NK-92 treated with Interleukin-12 subunit alpha and Interleukin-12 subunit beta, amount 100 ng/mL, for 24 hours (cell line): ENCODE measurements at places on chromosomes 12 and 14.

- no peak for DNase-seq
Observed at GRCh38 chr12:124736115-124737039, 127.3 kb downstream of the SCARB1 start.

- no peak for DNase-seq
Observed at GRCh38 chr12:61694214-61694613, 566.0 kb upstream of the USP15 start.

- no peak for DNase-seq
Observed at GRCh38 chr12:116717466-116718437, 20.1 kb downstream of the SPRING1 start.

- no peak for DNase-seq
Observed at GRCh38 chr14:83646228-83646627, 1883.7 kb upstream of the FLRT2 start.

GRCh38 chr14:86243158-86243557 is 713.2 kb downstream of the FLRT2 start:
- DNase-seq: no peak
